ENCODE measurements at places on chromosomes 2 and 18.

GRCh38 chr2:229009816-229010215 is 261.3 kb downstream of the PID1 start:
- DNase-seq = no peak

GRCh38 chr2:216215658-216216390 is 106.7 kb downstream of the XRCC5 start:
- DNase-seq = no peak

GRCh38 chr2:26640331-26640745 is 828 bp downstream of the CIB4 start:
- DNase-seq = no peak

DNA sequence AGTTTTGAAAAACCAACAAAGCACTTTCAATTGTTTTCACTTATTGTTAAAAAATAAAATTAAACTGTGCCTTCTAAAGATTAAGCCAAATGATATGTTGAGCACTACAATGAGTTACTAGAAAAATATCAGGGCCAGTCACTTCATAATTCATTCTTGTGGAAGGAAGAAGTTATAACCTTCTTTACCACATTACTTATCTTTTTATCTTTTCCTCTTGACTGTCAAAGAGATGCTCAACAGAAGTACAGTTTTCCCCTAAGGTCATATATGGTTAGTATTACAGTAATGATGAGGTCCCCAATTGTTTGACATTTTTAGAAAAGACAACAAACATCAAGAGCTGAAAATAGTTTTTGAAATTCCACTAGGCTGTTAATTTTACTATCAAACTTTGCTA is 9.4 kb downstream of the PELI1 start:
- peak; percentile 41 for DNase-seq

DNA sequence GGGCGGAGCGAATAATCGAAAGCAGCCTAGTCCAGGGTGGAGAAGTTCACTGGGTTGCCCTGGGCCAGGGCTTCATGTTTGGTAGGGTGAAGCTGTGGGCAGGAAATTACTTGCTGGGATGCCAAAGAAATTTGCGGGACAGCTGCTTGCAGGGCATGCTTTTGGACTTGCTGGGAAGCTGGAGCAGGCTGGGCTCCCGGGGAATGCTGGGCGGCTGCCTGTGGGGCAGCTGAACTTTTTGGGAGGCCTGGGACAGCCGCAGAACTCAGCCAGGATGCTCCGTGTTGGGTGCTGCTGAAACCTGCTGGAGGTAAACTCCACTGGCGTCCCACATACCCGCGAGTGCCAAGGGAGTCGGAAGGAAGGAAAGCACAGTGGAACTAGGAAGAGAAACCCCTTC is 31.9 kb downstream of the ASB1 start:
- no peak for DNase-seq

DNA sequence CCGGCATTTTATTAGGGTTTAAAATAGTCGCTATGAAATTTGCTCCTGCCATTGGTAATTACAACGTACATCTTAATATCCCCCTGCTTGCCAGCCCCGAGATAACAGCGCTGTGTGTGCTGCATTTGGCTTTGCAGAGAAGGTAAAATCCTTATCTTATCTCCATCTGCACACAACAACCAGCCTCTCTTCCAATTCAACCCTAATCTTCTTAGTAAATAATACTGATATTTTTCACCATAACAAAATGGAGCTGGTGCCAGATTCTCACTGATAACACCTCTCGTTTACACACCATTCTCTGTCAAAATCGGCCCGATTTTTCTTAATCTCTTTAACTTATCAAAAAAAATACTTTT is 61.4 kb upstream of the SIX3 start:
- DNase-seq = no peak

DNA sequence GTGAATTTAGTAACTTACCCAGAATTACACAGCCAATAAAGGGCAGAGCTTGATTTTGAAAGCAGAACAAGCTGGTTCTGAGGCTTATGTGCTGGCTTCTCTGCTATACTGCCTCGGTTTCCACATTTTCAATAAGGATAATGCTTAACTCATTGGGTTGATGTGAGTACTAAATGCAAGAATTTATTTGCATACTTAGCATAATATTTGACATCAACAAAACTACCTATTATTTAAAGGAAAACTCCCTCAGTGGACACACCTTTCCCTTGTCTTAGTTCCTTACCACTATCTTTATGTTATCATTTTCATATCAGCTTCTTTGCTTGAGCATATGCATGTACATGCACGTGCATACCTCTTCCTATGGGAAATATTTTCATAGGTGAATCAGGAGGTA is 3.0 kb upstream of the TGFA start:
- no peak for DNase-seq

DNA sequence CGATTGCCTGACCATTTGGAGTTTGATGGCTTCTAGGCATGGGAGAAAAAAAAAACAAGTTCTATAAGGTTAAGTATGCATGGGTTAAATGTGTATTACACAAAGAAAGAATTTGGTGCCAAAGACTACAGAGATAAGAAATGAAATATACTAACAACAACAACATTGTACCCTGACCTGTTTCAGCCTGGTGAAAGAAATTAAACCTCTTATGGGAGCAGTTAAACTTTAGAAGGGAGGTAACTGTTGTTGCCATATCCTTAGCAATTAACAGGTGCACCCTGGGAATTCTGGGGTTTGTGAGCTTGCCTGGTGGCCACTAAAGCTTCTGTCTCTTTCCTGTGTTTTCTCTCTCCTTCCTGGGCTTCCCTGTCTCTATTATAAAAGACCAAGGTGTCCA is 6.5 kb upstream of the IFIH1 start:
- DNase-seq = no peak

GRCh38 chr2:156852210-156852609 is 405.3 kb upstream of the GALNT5 start:
- no peak for DNase-seq

DNA sequence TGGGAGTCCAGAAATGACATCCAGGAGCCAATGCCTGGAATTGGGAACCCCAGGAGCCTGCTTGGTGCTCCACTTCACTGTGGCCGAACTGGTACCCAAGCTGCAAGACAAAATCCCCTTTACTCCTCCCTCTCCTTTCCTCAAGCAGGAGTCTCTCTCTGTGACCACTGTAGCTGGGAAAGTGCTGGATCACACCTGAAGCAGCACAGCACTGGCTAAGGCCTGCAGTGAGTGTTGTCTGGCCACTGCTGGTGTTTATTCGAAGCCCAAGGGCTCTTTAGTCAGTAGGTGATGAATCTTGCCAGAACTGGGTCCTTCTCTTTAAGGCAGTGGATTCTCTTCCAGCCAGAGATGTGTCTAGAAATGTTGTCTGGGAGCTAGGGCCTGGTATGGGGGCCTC is 26.4 kb downstream of the STPG4 start:
- DNase-seq = no peak

GRCh38 chr18:80202264-80202998 is 44.9 kb downstream of the PARD6G start:
- no peak for DNase-seq

DNA sequence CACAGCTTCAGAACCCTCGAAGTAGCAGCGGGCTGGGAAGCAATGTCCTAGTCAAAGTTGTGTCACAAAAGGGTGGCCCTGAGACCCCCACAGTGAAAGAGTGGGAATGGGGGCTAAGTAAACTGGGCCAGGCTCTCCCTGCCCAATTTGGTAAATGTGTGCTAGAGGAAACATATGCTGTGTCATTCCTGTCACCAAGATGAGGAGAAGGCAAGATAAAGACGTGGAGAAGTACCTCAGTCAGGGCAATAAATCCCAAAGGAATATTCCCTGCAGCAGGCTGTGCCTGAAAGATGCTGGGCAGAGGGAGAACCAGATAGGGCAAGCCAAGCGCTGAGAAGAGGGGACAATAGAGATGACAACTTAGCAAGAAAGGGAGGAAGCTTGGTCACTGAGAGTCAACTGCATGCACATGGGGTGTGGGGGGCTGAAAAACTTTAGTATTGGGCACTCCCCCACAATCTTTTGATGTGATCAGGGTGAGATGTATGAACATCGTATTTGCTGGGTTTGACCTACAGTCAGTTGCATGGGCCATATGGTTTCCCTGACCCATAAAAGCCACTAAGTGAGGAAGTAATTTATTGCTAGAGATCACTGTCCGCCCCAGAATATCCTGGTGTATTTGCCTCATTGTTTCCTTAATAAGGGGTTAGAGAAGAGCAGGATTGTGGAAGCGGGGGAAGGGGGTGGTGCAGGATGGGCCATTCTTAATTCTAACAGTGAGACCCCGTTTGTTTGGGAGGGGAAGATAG is 49.9 kb upstream of the CXCR4 start:
- no peak for DNase-seq

GRCh38 chr18:44887227-44887631 is 206.5 kb downstream of the SETBP1 start:
- peak; percentile 29 for DNase-seq

DNA sequence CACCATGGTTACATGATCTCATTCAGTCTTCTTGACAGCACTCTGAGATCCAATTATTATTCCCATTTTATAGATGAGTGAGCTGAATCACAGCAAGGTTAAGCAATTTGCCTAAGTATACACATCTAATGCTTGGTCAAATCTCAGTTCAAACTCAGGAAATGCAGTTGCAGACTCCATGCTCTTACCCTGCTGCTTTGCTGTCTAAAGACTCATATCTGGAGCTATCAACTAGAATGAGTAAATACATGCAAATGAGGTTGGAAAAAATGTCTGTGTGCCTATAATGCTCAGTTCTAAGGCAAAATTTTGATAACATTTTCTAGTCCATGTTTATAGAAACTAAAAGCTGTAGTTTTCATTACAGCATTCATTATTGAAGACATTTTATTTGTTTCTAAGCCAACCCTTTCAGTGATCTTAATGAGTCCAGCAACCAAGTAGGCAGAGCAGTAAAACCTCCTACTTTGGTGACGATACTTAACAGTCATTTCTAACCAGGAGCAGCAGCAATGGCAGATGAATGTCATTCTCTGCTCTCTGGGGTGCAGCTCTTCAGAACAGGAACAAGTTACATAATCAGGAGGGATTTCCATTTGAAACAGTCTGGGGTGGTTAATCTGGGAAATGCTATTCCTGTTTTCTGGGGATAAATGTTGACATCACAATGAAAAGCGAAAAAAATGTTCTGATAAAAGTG is 396.8 kb upstream of the UBE2E3 start:
- no peak for DNase-seq

DNA sequence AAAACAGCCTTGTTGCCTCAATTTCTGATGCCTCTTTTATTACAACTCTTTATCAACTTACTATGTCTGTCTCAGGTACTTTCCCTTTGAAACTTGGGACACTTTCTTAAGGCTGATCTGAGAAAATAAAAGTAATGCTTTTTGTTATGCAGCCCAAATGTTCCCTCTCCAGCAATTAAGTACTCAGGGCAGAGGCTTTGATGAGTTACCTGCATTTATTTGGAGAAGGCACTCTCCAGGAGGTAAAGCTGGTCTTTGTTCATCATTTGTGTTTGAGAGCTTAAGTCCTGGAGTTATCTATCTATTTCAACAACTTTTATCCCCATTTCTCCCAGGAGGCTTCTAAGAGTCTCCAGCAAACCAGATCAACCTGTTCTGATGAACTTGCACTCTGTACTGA is 259.2 kb downstream of the ASXL3 start:
- no peak for DNase-seq

DNA sequence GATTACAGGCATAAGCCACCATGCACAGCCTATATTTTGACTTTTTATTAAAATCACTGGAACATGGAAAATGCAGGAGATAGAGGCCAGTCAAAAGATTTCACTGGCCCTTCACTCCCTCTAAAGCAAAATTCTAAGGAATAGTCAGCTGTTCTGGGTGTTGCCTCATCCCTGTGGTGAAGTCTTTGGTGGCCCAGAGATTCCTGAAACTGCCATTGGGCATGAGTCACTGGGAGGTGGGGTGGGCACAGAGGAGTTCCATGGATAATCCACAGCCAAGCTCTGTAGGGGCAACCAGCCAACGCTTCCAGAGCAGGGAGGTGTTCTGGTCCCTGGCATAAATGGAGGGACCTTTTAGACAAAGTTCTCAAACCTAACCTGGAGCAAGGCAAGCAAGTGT is 89.7 kb upstream of the TTC39C start:
- DNase-seq = no peak
